ENCODE measurements at places on chromosomes 7 and 10. TPM values are rescaled to one million over a fixed set of nuclear protein-coding genes. Genes with fewer than 3 reads are reported as not detected.

DNA sequence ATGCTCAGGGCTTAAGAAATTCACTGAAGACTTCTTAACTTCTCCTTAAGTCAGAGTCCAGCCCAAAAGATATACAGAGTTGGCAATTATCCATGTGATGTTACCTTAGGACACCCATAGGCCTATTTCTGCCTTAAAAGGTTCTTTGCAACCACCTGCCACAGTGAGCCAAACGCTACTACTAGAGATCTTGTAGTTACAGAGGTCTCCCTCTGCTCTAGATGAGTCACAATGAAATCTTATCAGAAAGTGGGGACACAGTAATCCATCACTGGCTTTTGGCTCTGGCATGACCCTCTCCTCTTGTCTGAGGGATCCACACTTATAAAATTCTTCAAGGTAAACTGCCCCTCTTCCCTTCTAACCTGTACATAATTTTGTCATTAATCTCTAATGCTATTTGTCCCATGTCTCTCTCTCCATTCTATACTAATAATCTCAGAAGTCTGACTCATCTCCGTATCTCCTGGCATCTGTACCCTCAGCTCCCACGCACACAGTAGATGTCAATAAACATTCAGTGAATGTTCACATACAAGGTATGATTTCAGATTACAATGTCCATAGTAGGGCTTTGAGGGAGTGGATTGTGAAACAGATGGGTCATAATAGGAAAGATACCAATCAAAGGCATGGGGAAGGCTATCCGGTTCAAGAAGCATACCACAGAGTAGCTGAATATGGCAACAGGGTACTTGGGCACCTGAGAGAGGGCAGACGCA lies 112.1 kb downstream of the SGMS1 start:
- peak; percentile 79 for DNase-seq

The SEMA3A gene
- 60.3 TPM for total RNA-seq

- DNase-seq, result no peak
These were observed 43.6 kb downstream of the CBX3 start for GRCh38 chr7:26245150-26245549.

DNA sequence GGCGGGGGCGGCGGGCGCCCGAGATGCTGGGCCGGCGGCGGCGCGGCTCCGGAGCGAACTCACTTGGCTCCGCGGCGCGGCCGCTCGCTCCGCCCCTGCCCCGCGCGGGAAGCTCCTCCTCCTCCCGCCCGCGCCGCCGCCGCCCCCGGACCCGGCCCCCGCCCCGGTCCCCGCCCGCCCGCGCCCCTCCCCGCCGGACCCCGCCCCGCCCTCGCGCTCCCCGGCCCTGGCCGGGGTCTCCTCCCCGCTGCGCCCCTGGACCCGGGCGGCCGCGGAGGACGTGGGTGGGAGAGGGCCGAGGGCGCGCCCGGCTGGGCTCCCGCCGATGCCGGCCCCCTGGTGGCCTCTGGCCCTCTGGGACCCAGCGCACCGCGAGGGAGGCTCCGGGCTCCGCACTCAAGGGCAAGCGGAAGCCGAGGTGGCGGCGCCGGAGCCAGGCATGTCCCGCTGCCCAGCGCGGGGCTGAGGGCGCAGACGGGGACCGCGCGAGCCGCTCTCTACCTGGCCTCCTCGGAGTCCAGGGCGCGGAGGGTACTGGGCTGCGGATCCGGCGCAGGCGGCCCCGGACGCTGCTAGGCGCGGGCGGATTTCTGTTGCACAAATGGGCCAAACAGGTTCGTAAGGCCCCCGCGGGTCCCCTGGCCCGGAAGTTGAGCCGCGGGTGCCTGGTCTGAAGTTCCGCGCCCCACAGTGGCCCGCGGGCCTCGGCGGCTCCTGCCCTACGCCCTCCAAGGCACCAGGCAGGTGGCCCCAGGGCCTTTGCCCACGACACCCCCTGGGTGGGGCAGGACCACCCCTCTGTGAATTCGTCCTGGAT lies at the start of gene TCERG1L:
Gene TCERG1L (minus strand): TSS at position 61 of the 817 bp plus-strand sequence. CDS start 86 bp downstream, outside the sequence.
- DNase-seq, result no peak

DNA sequence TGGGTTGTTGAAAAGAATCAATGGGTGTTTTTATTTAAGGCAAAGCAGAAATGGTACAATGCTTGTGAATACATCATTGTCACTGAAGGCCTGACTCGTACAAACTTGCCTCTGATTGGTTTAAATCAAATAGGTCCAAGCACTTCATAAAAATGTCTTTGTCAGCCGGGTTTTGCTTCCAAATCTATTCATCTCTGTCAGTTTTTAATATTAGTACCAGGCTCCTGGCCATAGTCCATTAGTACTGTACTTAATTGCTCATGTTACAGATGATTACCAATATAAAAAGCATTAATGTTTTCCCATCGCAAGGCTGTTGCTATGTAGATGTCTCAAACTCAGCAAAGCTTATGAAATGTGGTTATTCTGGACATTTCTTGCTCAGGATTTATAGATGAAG lies 171.9 kb downstream of the ARID5B start:
- DNase-seq, result no peak

The ARPC1A gene
- total RNA-seq, result 234 TPM
